Panc1 (cell line): ENCODE measurements at places on chromosomes 6 and 20.

GRCh38 chr6:32852844-32853540 lies 512 bp downstream of the TAP1 start:
- DNase-seq = no peak

DNA sequence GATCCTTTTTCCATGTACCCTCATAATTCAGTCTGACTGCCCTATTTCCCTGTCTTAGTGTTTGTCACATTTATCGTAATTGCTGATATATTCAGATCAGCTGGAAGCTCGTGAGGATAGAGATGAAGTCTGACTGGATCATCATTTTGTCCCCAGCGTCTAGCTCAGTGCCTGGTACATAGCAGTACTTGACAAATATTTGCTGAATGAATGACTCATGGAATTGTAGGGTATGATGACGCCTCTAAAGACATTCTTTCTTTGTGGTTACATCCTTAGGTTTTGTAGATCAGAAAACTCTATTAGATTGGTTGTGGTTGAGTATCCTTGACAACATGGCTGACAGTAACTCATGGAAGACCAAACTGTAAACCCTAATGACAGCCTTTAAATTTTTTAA lies 68.9 kb downstream of the MTHFD1L start:
- DNase-seq = no peak

DNA sequence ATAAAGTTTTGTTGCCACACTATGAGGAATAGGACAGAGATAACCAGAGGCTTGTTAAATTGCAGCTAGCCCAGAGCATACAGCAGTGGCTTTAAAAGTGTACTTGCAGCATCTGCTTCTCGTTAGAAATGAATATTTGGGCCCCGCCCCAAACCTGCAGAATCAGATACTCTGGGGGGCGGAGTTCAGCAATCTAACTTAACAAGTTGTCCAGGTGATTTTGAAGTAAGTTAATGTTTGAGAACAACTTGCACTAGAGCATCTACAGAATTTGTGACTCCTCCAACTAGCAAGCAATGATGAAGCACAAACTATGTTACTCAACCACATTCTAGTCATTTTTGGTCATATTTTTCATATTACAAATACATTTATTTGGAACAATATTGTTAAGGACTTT lies 10.6 kb upstream of the SUPT3H start:
- no peak for DNase-seq

GRCh38 chr20:47645632-47646031 lies 139.6 kb downstream of the SULF2 start:
- no peak for DNase-seq

- peak; percentile 48 for DNase-seq
These were observed 58.9 kb upstream of the TNFAIP3 start for GRCh38 chr6:137808191-137808590.

GRCh38 chr6:98787435-98787834 lies 46.9 kb upstream of the POU3F2 start:
- no peak for DNase-seq

- no peak for DNase-seq
These were observed 3.5 kb upstream of the GHRH start for GRCh38 chr20:37265152-37265551.

- no peak for DNase-seq
These were observed 130.3 kb upstream of the BTN3A2 start for GRCh38 chr6:26234421-26235301.

GRCh38 chr20:16240355-16240754 lies 332.9 kb downstream of the KIF16B start:
- DNase-seq = no peak

DNA sequence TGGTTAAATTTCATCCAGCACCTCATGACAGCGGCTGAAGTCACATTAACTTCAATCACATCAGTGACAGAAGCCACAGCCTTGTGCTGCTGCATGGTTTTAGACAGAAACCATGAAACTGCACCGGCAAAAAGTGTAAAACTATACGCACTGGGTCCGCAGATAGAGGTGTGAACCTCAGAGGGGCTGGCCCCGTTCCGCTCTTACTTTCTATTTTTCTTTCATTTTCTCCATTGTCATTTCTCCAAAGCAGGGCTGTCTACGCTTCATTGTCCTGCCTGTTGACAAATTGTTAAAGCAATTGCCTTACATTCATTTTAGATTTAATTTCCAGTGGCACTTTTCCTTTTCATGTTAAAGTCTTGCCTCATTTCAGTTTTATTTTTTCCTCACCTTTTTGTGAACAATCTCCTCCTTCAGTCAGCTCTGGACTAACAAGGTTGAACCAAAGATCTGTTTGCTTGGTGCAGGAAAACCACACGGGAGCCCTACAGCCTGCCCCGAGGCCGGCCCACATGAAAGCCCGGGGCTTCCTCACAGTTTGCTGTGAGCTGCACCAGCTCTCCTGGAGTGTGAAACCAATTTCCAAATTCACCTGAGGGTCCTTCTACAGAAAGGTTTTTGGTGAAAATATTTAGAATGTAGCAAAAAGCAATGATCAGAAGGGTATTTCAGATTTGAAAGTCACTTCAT lies 63.7 kb downstream of the PRR18 start:
- DNase-seq = no peak

GRCh38 chr20:62059920-62060630 lies 5.6 kb downstream of the TAF4 start:
- DNase-seq = no peak

- DNase-seq = no peak
These were observed 778.5 kb downstream of the MAFB start for GRCh38 chr20:39910536-39910935.

- DNase-seq = no peak
These were observed 19.0 kb upstream of the ASIP start for GRCh38 chr20:34222208-34222607.

- DNase-seq = no peak
These were observed 5.1 kb downstream of the SYCP2L start for GRCh38 chr6:10891960-10892359.

DNA sequence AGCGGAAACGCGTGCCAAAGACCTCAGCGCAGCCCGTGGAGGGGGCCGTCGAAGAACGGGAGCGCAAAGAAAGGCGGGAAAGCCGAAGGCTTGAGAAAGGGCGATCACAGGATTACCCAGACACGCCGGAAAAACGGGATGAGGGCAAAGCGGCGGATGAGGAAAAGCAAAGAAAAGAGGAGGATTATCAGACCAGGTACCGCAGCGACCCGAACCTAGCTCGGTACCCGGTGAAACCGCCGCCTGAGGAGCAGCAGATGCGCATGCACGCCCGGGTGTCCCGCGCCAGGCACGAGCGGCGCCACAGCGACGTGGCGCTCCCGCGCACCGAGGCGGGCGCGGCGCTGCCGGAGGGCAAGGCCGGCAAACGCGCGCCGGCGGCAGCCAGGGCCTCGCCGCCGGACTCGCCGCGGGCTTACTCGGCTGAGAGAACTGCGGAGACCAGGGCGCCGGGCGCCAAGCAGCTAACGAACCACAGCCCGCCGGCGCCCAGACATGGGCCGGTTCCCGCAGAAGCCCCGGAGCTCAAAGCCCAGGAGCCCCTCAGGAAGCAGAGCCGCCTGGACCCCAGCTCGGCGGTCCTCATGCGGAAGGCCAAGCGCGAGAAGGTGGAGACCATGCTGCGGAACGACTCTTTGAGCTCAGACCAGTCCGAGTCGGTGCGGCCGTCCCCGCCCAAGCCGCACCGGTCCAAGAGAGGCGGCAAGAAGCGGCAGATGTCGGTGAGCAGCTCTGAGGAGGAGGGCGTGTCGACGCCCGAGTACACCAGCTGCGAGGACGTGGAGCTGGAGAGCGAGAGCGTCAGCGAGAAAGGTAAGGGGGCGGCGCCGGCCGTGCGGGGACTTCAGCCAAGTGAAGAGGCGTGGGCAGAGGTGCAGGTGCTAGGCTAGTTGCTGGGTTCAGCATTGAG lies 296.2 kb downstream of the RIMS1 start:
- DNase-seq = no peak

DNA sequence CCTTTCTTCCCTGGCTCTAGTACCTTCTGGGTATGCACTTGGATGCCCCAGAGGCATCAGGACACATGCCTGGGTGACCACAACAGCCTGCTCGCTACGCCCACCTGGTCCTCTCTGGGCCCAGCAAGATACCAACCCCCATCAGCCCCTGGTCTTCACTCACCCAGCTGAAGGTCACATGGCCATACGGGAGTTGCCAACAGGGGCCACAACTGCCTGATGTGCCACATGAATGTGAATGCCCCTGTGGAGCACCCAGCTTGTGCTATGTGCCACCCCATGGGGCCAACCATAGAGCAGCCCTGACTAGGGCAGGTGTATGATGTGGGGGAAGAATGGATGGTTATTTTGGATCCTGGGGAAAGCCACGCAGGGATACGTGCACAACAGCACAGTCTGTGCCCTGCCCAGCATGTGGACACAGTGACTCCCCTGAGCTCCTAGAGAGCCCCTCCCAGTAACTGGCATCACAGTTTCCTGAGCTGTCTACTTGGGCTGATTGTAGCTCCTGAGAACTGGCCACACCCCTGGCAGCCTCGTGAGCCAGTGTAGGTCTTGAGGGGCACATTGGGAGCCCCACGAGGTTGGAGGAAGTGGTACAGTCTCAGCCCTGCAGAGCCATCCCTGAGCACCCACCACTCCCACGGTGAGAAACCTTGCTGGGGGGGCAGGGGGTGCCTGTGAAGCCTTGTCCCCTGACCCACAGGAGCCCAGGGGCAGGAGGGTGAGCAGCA lies 10.5 kb upstream of the PCMTD2 start:
- no peak for DNase-seq

GRCh38 chr6:13239530-13240455 lies 88.5 kb downstream of the TBC1D7 start:
- no peak for DNase-seq

GRCh38 chr6:109298605-109299264 lies 83.5 kb downstream of the CD164 start:
- DNase-seq = no peak

DNA sequence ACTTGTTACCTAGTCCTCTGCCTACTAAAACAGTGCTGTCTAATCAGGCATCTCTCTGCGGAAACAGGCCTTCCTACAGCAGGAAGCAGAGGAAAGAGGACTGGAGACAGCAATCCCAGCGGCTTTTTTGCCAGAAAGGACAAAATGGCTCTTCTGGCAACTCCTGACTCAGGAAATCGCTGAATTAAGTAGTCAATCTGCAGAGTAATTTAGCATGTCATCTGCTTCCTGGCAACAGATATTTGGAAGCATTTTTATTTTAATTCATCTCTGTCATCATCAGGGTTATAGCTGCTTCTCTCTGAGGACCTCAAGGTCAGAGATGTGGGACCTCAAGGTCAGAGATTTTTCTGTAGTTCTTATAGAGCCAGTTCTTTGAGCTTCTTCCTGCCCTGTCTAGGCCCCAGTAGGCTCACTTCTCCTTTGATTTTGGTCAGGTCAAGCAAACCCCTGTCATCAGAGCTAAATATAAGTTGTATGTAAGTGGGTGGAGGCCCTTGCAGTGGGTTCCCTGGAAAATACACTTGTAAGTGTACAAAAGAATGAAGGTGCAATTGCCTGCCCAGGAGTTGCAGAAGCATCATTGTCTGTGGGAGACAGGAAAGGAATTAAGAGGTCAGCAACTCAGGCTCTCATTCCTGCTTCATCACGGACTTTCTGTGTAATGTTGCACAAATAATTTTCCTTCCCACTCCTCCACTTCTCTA lies 229.4 kb downstream of the ALDH8A1 start:
- no peak for DNase-seq

DNA sequence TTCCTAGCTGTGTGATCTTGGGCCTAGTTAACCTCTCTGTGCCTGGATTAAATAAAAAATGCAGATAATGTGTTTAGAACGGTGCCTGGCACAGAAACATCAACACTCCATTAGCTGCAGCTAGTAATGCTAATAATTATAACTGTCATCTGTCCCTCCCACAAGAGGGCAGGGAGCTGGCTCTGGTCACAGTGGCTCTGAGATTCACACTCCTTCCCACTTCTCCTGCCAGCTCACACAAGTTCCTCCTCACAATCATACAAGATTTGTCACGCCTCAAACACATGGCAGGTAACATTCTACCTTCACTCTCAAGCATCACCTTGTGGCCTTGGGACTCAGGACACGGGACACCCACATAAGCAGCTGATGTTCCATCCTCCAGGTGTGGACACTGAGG lies 2.4 kb downstream of the ADA start:
- no peak for DNase-seq

GRCh38 chr20:21613512-21613911 lies 92.0 kb upstream of the PAX1 start:
- DNase-seq = no peak

DNA sequence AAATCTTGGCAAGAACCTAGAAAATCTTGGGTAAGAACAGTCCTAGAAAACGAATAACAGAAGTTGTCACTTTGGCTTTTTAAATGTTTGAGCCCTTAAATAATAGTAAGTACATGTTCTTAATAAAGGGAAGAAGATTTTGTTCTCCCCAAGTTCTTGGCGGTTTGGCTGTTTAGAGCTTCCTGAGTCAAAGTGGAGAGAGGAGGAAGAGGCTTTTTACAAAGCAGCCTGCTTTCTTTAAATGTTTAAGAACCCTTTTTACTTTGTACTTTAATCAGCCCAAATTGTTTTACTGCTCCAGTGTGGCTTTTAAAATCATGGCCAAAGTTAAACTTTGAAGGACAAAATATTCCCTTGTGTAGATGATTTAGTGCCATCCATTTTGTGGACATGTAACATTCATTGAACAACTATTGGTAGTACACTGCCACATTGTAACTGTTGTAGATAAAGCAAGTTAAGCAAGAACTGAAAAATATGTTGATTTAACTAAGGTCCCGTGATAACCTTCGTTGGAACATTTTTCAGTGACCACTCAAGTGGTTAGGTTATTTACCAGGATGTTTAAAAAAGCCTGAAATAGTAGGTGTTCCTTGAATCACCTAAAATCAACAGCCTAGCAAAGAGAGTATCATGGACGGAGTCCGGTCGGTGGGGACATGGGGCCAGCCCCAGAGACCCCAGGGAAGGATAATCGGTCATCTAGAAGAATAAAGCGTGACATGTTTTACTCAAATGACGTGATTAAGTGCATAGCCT lies 2.4 kb downstream of the AMD1 start:
- no peak for DNase-seq

GRCh38 chr6:124438546-124439065 lies 523.6 kb upstream of the RNF217 start:
- DNase-seq = no peak

- no peak for DNase-seq
These were observed 5.6 kb downstream of the BRD2 start for GRCh38 chr6:32974016-32974333.

DNA sequence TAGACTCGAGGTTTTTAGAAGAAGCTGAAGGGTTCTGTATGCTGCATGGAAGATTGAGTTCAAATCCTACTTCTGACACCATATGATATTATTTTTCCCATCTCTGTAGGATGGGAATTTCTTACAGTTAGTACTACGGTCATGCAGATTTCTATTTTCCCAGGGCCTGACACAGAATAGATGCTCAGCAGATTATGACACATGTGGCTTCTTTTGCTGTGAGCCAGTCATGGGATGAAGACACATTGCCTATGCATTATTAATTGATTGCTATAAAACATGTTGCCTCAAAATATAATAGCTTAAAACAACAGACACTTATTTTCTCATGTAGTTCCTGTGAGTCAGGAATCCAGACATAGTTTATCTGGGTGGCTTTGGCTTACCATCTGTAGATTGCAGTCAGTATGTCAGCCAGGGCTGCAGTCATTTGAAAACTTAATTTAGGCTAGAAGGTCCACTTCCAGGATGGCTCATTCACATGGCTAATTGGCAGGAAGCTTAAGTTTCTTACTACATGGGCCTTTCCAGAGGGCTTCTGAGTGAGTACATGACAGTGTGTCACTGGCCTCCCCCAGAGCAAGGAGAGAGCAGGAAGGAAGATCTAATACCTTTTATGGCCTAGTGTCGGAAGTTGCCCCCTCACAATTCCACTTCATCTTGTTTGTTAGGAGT lies 29.5 kb downstream of the TOP1 start:
- no peak for DNase-seq

- no peak for DNase-seq
These were observed 1.6 kb upstream of the SOBP start for GRCh38 chr6:107488174-107488874.

- no peak for DNase-seq
These were observed 155.7 kb upstream of the SUPT3H start for GRCh38 chr6:45533386-45533785.
